ENCODE measurements at places on chromosomes 1 and 21.

- DNase-seq: no peak
These were observed 41.7 kb downstream of the ITPKB start for GRCh38 chr1:226697151-226697928.

DNA sequence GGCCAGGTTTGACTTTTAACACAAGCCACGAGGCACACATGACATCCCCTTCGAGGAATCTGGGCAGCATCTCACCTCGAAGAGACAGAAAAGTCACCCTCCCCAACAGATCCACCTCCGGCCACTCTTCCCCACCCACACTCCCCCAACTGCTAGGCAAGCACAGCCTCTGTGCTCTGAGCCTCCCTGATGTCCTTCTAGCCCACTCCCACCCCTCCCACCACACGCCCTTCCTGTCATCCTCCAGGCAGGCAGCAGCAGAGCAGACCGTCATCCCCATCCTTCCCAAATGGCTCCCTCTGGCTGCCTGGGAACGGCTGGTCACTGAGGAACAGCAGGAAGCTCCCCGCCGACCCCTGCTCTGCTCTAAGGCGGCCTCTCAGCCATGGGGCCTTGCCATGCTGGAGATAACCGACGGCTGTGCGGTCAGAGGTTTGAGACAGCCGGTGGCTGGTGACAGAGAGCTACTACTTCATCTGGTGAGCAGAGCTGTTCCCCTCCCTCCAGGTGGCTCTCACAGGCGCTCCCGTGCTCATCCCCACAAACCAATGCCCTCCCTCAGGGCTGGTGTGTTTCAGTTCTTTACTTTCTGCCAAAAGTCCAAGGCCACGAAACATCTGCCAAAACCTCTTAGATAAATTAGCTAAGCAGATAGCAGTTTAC, 25.6 kb downstream of the NPHP4 start:
- DNase-seq: no peak

DNA sequence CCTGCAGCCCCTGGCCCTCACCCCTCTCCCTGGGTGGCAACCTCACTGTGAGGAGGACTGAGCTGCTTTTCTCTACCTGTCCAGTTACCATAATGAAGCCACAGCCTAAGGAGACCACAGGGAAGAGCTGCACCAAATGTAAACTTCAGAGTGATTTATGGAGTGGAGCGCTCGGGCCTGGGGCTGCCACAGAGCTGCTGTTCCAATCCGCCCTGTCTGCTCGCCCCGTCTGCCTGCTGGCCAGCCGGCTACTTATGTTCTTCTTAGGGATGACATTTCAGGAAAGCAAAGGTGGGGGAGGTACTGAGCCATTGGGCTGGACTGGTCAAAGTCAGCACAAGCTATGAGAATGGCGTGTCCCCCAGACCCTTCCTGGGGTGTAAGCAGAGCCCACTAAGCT, 17.9 kb downstream of the SYT6 start:
- no peak for DNase-seq

DNA sequence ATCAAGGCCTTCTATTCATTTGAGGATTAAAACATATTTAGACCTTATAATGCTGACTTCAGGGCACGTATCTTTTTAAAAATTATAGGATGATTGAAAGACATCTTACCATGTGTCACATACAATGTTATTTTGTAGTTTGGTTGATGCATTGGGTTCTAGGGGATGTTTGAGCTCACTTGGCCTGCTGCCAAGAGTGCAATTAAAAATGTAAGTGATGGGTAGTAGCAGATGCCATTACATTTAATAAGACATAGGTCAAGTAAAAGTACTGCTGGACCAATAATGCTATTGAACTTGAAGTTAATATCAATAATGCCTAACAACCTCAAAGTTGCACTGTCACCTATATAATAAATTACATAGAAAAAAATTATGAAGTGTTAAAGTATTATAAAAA, 616.5 kb upstream of the RGS18 start:
- DNase-seq: no peak

DNA sequence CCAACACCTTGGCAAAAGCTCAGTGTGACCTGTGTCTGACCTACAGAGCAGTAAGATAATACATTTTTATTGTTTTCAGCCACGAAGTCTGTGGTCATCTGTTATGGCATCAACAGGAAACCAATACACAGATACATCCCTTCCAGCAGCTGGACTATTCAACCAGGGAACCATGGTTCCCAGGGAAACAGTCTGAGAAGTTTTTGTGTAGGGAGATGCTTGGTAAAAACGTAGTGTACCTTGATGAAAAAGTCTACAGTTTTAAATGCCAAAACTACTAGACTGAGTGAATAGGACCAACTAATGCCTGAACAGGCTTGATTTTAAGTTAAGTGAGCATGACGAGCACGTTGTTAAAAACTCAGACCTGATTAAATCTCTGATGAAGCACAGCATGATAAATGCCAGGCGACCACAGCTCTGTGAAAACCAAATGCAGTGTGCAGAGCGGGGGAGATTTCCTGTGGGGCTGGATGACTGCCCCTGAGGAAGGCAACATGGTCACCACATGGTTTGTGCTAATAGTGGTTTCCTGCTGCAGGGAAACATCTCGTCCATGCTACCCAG, 228.9 kb downstream of the TNR start:
- DNase-seq: no peak

- DNase-seq: no peak
These were observed 49.5 kb upstream of the BCL10 start for GRCh38 chr1:85325920-85326319.
